OCI-M1 (cell line): ENCODE measurements at places on chromosomes 16 and 17.
A peak's percentile ranks its signal among the peaks of the same experiment; 100 is the strongest.

DNA sequence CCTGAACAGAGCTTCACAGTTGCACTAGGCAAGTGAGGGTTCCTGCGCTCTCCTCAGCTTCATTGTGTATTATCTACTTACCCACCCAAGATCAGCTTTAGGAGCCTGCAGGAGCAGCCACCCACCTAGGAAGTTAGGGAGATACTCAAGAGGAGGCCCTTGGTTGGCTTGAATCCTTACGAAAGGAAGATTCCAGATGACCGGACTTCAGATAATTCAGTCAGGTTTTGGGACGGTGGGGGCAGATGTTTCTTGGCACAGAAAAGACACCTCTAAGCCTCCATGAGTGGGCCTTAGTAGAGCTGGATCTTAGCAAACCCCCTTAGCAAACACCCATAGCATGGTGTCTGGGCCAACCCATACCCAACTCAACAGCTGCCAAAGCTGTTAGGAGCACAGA is 2.4 kb upstream of the CBFB start:
- DNase-seq = no peak

DNA sequence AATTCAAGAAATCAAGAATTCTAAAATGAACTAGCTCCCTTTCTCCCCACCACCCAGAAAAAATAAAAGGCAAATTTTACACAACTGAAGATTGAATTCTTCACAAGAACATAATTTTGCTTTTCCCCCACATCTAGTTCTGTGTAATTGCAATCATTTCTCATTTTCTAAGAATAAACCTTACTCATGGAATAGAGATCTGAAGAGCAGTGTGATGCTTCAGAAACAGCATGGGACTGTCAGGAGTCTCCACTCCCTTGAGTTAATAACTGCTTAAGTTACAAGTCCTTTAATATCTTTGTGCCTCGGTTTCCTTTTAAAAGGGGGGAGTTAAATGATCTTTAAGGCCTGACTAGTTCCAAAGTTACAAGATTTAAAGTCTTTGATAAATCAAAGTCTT is 53.7 kb downstream of the CACNG1 start:
- DNase-seq = no peak

- no peak for DNase-seq
Measured at GRCh38 chr17:43713494-43714162, 45.0 kb downstream of the SOST start.

DNA sequence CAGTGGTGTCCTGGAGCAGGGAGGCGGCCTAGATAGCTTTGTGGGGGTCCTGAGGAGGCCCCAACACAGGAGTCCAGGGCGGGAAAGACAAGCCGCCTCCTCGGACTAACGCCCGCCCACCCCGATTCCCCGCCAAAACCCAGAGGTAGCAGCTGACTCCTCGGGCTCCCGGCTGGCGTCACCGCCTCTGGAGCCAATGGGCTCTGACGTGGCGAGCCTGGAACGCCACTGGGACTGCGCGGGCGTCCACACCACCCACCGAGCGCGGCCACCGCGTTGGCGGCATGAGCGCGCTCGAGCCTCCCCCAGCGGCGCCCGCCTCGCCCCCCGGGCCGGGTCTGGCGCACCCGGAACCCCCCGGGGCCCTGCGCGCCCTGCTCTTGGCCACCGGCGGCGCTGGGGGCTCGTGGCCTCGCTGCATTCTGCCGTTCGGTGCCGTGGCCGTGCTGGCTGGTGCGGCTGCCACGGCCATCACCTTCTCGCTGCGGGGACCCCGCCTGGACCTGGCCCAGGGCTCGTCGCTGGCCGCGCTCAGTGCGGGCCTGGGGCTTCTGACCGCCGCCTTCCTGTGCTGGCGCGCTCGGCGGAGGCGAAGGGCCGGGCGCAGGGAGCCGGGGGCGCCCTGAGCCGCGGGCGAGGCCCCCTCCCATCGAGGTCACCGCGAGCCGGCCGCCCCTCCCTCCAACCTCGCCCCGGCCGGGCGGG is 3.4 kb upstream of the NTN3 start:
- peak; percentile 79 for DNase-seq

GRCh38 chr17:44840274-44840673 is 7.4 kb upstream of the HIGD1B start:
- DNase-seq = no peak

DNA sequence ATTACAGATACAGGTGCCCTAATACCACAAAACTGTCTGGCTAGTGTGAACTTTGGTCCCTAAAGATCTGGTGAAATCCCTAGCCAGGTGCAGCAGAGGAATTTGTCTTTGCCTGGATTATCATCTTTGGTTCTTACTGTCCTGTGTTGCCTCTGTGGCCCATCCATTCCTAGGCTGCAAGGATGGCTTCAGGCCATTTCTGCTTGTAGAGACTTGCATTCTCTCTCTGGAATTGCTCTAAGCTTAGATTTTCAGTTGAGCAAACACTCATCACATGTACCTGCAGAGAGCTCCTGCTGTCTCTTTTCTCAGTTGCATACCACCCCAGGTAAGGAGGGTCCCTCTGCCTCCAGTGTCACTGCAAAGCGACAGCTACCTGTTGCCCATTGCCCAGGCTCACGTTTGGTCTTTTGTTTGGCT is 114.9 kb downstream of the PRKCA start:
- DNase-seq = no peak

DNA sequence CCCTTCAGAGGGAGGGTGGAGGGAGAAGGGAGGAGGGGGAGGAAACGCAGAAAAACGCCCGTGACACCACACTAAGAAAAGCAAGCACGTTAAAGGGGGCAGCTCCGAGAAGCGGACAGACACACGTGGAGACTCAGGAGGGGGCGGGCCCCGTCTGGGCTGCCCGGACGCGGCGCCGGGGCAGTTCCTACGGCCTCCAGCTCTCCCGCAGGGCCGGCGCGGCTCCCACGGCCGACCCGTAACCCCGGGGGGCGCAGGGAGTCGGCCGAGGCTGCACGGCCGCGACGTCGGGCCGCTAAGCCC is 362 bp downstream of the KLHDC4 start:
- no peak for DNase-seq

DNA sequence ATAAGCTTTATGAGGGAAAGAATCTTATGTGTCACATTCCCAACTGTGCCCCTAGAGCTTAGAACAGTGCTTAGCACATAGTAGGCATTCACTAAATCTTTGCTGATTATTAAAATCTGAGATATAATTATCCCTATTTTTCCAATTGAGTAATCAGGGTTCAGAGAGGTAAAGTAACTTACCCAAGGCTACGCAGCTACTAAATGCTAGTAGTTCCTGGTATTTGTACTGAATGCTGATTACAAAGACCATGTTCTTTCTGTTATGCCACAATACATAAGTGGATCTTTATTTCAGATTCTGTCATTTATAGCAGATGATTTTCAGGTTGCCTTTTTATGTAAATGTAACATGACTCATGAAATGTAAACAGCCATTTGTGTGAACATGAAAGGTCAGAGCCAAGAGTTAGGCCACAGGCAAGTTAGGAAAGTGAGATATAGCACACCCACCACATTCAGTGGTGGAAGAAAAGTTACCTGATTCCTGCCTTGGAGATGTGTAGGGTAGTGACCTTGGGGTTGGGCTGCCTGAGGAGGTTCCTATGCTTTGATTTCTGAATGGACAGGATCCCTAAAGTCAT is 77.2 kb downstream of the FTO start:
- no peak for DNase-seq

DNA sequence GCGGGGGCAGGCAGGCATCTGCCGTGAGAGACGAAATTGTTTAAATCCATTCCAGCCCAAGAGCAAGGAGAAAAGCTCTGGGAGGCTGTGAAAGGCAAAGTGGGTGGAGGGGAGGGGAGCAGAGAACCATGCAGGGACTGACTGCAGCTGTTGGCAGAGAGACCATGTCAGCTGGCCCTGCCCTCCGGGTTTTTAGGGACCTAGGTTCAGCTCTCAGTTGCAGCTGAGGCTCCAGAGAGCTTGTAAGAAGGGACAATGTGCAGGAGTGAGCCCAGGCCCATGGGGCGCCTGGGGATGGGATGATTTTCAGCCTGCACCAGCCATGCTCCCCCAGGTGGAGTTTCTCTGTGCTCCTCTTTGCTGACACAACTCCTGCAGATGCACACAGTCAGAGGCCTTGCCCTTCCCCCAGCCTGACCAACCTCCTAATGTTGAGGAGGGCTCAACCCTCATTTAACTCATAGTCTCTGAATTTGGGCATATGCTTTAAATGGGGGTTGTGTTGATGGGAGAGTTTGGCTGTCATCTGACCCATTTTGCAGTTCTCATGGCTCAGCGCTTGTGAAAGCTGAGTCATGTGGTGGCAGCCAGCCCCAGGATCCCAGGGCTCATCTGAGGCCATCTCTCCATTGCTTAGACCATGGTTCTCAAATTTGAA is 70.9 kb downstream of the PLXDC1 start:
- DNase-seq = peak; percentile 4

GRCh38 chr17:82632451-82632850 is 15.8 kb downstream of the WDR45B start:
- no peak for DNase-seq

DNA sequence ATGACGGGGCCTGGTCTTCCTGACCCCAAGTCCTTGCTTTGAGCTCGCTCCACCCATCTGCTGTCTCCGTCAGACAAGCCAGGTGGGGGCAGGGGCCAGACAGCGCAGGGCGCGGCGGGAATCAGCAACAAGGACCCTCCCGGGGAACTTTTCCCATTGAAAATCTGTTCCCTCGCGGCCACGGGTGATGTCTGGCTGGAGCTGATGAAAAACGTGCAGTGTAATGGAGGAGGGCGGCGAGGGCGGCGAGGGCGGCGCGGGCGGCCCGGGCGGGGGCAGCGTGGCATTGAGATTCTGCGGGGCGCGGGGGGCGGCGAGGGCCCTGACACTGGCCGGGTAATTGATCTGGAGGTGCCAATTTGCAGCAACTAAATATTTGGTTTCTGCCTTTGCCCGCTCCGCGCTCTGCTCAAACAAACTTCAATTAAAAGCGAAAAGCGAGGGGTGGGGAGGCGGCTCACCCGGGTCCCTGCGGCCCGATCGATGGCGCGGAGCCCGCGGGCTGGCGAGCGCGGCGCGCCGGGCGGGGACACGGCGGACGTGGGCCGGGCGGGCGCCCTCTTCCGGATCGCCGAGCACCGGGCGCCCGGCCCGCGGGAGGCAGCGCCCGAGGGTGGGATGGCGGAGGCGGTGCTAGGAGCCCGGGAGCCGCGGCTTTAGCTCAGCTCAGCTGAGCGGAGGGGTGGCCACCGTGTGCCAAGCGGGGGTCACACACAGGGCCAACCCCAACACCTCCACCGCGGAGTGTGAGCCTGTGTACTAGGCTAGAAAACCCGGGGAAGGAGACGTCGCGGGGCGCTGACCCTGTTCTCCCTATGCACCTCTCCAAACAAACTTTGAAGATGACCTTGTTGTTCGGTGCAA is 32.4 kb downstream of the DCAKD start:
- DNase-seq = peak; percentile 69
